ENCODE measurements at places on chromosomes 5 and 9. TPM values are rescaled to one million over a fixed set of nuclear protein-coding genes. Genes with fewer than 3 reads are reported as not detected.

DNA sequence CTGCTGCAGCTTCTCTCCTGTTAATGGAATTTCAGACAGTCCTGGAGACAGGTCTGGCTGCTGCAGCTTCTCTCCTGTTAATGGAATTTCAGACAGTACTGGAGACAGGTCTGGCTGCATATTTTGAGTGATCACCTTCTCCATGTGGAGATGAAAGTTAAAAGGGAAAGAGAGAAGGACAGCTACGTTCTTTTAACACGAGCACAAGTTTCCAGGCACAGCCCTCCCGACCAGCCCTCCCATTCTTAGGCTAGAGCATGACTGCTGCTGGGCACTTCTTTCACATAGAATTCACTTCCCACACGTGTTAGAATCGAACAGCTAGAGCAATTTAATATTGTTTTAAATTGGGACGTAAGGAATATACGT is 133.3 kb upstream of the DMRT1 start:
- DNase-seq, result no peak

DNA sequence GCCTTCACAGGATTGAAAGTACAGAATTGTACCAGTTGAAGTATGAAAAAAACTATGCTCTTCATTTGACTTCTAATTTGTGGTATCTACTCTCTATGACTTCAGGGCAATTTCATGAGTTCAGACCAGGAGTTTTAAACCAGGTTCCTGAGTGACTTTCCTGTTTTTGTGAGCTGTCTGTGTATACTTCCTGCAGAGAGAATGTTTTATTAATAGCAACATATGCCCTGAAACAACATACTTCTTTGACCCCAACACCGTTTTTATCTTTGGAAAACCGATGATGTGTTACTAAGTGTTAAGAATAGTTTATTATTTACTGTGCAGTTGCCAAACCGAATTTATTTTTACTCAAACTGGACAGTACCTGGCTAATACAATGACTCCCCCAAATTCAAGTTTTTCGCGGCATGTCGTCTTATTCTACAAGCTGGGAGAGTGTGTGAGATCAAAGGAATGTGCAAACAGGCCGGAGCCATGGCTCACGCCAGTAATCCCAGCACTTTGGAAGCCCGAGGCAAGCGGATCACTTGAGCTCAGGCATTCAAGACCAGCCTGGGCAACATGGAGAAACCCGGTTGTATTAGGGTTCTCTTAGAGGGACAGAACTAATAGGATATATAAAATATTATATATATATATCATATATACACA is 58.7 kb upstream of the ERBIN start:
- DNase-seq, result no peak

DNA sequence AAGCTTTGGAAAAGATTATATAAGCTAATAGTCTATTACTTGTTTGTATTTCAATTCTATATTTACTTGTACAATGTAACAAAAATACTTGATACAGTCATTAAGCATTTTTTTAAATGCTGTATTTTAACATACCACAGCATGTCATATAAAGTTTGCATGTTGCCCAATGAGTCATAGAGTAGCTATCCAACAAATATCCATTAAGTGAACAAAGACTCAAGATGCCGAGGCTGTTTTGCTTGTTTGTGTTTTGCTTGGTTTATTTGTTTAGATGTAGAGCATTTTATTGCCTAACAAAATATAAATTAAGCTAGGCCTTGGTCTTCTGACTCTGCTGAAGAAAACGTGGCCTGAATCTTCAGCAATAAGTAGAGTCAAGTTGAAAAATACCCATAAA is 1584.3 kb upstream of the NUDT12 start:
- no peak for DNase-seq

DNA sequence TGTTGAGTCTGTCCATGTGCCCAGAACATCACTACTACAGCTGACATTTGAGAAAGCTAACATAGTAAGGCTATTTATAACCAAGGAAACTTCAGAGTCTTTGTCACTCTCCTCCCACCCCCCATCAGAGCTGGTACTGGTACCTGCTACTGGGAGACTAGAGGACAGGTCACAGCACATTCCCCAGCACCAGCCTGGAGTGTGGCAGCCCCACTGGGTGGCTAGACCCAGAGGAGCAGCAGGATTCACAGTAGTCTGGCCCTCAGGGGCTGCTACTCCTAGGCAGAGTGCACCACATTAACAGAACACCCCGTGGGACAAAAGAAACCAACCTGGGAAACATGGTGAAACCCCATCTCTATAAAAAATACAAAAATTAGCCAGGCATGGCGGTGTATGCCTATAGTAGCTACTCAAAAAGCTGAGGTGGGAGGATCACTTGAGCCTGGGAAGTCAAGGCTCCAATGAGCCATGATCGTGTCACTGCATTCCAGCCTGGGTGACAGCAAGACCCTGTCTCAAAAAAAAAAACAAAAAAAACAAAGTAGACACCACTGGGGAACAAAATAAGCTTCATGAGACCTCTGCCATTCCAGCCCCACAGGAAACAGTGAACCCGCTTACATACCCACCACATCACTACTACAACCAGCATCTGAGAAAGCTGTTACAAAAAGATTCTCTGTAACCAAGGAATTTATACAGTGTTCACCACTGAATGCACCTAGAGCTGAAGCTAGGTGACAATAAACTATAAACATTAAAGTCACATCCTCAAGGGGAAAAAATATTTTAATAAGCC is 26.3 kb upstream of the PTGER4 start:
- no peak for DNase-seq

Gene SLC22A5
- total RNA-seq, result 25.4 TPM

Gene RNF180
- 2.4 TPM for total RNA-seq

DNA sequence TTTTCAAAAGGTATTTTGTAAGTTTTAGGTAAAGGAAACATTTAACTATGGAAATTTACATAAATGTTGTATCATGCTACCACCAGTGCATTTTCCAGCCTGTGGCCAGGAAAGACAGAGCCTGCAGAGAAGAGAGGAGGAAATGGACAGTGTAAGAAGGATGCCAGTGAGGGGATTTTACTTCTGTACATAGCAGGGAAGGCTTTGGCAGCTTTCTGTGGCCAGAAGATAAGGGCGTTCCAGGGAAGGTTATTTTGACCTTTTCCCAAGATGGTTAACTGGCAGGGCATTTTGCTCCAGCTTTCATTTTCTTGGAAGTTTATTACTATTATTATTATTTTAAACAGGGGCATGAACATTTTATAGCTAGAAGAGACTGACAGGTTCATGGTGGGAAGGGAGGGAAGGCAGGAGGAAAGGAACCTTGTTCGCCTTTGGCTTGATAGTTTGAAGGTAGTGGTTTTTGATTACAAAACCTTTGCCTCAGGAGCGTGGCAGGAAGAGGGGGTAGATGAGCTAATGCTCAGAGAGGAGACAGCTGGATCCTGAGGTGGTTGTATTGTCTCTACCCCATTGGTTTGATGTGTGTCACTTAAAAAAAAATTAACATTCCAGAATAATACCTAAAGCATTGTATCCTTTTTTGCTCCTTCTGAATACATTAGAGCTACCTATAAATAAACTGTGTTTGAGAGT is 4.1 kb downstream of the ISOC1 start:
- no peak for DNase-seq

DNA sequence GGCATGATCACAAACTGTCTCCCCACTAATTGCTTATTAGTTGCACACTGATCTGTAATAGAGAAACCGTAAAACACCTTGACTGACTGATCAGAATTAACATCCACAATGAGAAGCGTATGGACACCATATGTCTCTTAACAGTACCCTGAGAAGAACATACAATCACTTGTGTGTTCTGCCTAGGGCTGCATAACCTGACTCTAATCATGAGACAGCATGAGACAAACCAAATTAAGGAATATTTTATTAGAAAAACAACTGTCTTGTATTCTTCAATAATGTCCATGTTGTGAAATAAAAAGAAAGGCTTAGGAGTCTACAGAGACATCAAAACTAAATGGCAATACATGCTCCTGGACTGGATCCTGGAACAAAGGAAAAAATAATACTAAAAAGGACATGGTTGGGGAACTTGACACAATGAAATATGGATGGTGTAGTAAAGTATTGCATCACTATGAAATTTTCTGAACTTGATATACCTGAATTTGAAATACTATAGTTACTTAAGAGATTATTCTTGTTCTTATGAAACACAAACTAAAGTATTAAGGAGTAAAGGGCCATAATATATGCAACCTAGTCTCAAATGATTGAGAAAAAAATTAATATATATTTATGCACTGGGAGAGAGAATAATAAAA is 162.1 kb downstream of the CWC27 start:
- DNase-seq, result no peak

Gene CXCL14
- total RNA-seq, result not detected

DNA sequence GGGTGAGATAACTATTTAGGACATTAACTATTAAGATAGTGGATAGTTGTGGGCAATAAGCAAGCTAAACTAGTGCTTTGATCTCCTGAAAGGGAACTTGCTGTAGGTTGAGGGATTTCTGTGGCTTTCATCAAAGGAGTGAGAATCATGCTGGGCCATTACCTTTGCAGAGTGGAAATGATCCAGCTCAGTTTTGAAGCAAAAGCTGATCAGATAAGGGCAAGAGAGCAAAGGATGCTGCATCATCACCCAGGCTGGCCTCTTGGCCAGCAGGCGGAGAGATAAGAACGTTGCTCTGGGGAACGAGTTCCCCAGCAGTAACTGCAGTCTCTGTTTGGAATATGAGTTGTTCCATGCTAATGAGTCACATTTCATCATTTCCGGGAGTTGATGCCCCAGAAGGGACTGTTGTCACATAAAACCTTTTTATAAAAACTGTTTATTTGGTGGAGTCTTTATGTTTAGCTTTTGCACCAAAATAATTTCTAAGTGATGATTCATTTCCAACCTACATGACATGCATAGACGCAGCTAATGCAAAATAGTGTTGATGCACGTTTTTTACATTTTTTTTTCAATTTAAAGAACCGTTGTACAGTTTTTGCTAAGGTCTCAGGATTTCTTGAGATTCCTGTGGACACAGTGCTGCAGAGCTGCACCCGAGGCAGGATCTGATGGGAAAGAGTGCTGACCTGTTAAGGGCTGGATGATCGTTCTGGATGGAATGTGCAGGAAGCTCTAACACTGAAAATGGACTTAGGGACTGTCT is 99.3 kb downstream of the ACTBL2 start:
- DNase-seq, result peak; percentile 49

Gene CTXN3
- not detected for total RNA-seq

Gene PTTG1
- 144 TPM for total RNA-seq

DNA sequence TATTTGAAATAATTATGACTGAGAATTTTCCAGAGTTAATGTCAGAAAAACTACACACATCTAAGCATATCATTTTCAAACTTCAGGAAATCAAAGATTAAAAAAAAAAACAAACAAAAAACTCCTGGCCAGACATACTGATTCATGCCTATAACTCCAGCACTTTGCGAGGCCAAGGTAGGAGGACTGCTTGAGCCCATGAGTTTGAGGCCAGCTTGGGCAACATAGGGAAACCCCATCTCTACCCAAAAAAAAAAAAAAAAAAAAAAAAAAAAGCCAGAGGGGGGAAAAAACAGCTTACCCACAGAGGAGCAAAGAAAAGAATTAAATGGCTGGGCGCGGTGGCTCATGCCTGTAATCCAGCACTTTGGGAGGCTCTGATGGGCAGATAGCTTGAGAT is 22.4 kb downstream of the EFCAB9 start:
- no peak for DNase-seq

Gene IRX4
- total RNA-seq, result not detected

GRCh38 chr5:57432876-57433275 is 49.7 kb downstream of the ACTBL2 start:
- DNase-seq, result peak; percentile 54

Gene ECM2
- total RNA-seq, result not detected

- DNase-seq, result peak; percentile 35
Observed at GRCh38 chr5:139878093-139878492, 82.5 kb downstream of the PSD2 start.

- no peak for DNase-seq
Observed at GRCh38 chr5:178477802-178478201, 112.4 kb downstream of the COL23A1 start.

Gene PSD2
- not detected for total RNA-seq

DNA sequence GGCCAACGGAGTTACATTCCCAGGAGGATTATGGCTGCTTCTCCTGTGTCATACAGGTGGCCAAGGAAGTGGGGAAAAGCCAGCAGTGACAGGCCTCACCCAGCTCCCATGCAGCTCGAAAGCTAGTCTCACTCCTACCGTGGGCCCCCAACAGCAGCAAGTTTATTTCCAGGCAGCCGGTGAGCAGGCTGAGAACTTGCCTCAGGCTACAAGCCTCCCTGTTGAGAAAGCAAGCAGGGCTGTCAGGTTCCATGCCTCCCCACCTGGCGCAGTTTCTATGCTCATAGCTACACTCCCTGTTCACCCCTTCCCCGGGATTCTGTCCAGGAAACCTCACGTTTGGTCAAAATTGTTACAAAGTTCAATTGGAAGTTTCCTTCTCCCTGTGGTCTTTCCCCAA is 27.5 kb upstream of the DNAH5 start:
- DNase-seq, result no peak

DNA sequence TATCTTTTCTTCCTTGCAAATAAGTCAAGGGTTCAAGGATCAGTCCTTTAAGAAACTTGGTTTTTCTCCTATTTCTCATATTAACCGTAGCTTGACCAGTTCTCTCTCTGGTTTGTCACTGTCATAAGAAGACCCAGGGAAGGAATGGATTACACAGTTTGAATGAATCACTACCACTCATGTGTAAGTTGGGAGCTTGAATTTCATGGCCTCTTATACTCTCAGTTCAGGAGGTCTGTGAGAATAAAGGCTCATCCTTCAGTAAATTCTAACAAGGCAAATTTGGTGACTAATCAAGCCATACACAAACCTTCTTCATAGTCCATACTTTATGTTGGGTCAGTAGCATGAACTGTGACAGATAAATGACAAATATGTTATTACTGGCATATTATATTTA is 323.1 kb upstream of the ACTBL2 start:
- no peak for DNase-seq

DNA sequence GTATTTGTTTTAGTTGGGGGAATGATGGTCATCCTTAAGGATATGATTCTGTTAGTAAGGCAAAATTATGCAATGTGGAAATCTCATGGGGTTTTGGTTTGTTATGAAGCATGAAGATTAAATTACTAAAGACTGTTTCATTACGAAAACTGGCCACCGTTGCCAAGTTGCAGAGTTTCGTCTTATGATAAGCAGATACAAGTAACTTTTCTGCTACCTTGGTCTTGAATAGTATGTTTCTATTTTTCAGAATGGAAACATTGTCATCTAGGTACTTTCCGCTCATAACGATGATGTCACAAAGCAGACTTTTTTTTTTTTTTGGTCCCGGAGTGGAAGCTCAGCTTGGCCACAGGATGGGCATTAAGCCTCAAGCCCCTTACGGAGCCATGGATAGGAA is 4.2 kb downstream of the CCNI2 start:
- DNase-seq, result no peak
